ENCODE measurements at places on chromosomes 11 and 22.

GRCh38 chr22:43957871-43958270, 2.6 kb downstream of the SAMM50 start:
- no peak for DNase-seq

GRCh38 chr11:117885777-117886176, 9.3 kb upstream of the FXYD6 start:
- no peak for DNase-seq

- DNase-seq, result no peak
These were observed 893.2 kb downstream of the BRD1 start for GRCh38 chr22:48934446-48934845.

GRCh38 chr11:113147249-113147648, 167.1 kb upstream of the TTC12 start:
- no peak for DNase-seq

- peak; percentile 5 for DNase-seq
These were observed 89.8 kb downstream of the APIP start for GRCh38 chr11:34826384-34826726.

DNA sequence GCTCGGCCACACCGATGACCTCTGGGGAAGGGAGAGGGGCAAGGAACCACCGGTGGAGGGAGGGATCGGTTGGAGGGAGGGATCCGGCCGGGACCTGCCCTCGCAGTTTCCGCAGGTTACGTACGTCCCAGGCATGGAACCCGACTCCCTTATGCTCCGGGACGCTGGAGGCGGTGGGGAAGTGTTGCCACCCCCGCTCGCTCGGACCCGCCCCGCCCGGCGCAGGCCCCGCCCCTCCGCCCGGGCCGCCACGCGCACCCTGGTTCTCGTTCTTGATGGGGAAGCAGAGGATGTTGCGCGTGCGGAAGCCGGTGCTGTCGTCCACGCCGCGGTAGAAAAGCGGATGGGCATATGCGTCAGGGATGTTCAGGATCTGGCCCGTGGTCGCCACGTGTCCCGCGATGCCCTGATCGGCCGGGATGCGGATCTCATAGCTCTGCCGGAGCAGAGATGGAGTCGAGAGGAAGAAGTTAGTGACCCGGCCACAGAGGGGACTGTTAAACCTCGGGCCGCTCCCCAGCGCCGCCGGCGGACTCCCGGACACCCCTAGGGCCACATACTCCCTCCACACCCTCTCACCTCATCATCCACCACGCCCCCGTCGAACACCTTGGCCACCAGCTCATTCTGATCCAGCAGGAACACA, 89.8 kb downstream of the PDE2A start:
- no peak for DNase-seq

DNA sequence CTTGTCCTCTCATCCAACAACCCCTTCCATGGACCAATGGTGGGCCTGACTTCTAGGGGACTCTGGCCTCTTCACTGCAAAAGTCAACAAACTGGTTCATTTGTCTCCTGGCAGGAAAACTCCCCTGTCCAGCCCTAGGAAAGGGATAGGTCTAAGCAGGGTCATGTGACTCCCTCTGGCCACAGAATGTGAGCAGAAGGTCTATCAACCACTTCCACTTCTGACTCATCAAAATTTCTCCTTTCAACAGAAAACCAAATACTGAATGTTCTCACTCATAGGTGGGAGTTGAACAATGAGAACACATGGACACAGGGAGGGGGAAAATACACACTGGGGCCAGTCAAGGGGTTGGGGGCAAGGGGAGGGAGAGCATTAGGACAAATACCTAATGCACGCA, 1.3 kb upstream of the ISX start:
- peak; percentile 88 for DNase-seq

DNA sequence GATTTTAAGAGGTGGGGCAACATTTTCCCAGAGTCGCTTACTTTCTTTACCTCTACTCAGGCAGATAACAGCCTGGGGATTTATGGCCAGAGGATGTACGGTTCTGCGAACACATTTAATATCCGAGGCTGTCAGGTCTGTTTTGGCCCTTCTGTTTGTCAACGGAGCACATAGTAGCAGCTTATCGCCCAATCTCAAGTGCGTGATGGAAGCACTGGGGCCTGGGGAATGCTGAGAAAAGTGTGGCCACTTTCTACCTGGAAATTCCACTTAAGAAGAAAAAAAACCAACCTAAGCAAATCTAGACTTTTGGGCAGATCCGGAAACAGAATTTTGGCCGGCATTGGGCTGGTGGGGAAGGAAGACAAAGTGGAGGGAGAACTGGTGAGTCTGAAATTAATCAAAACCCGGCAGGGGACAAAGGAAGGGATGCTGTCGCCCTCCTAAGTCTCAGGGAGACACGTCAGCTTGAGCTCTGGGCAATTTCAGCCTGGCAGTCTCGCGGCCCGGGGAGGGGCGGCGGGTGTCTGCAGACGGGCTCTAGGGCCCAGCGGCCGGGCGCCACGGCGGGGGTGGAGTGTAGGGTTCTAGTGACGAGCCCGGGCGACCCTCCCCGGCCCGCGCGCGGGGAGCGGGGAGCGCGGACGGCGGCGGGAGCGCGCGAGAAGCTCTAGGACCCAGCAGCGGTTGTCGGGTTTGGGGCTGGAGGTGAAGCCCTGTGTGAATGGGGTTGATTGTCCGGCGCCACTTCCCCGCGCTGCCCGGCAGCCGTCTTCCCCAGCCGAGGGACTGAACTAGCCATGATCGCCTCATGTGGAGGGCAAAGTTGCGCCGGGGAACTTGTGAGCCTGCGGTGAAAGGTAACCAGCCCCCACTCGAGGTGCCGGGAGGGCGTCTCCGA, at the start of gene AMOTL1:
TSS of gene AMOTL1 (plus strand) at position 656 of the 901 bp plus-strand sequence. CDS start at position 812, 156 bp downstream.
- DNase-seq, result no peak

- DNase-seq, result no peak
These were observed 131.9 kb downstream of the WNT7B start for GRCh38 chr22:45845076-45845487.

- no peak for DNase-seq
These were observed 10.7 kb upstream of the TXN2 start for GRCh38 chr22:36492109-36492508.

GRCh38 chr22:28348613-28349609, 330.7 kb downstream of the TTC28 start:
- DNase-seq, result no peak

GRCh38 chr11:8531312-8531711, 62.7 kb downstream of the STK33 start:
- no peak for DNase-seq

GRCh38 chr22:50398831-50399648, 55.9 kb downstream of the PPP6R2 start:
- DNase-seq, result no peak

DNA sequence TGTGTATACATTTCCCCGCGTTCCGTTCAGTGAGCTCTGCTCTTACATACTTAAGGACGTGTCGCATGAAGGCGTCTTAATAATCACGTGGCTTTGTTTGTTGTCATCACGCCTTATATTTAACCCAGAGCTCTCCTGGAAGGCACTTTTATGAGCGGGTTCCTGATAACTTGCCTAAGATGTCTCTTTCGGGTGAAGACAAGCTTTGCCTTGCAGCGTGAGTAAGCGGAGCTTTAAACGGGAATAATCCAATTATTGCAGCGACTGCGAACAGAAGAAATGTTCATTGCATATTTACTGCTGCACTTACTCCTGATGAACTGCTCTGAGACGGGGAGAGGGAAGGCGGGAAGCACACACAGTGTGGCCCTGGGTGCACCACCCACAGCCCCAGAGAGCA, 1128.2 kb downstream of the BRD1 start:
- no peak for DNase-seq

DNA sequence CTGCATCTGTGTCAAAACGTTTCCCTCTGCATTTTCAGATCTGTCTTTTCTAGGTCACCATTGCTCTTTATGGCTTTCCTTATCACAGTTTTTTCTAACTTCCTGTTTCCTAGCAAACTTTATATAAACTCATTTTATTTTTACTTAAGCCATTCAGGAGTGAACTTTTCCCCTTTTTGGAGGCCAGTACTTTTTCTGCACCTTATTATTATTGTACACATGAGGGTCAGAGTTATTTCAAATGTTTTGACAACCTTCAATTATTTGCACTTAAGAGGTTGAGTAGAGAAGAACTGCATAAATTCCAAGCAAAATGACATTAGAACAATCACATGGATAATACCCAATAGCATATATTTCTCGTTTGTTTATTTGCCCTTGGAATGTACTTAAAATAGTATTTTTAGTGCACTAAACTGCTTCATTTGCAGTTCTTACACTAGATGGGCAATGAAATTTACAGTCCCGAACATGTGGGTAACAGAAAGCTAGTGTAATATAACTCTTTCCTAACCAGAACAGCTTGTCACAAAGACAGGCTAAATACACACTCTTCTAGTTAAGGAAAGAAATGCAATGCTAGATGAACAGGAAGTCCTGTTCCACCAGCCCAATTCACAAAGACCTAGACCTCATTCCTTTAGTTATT, 79.5 kb downstream of the UBASH3B start:
- no peak for DNase-seq

GRCh38 chr11:111063726-111064517, 181.6 kb upstream of the POU2AF2 start:
- no peak for DNase-seq

GRCh38 chr11:128512474-128512996, 74.8 kb downstream of the ETS1 start:
- DNase-seq, result no peak

- peak; percentile 88 for DNase-seq
These were observed 7.6 kb downstream of the MYO18B start for GRCh38 chr22:25749420-25750169.

GRCh38 chr11:60874421-60875365, 7.4 kb downstream of the ZP1 start:
- DNase-seq, result no peak

DNA sequence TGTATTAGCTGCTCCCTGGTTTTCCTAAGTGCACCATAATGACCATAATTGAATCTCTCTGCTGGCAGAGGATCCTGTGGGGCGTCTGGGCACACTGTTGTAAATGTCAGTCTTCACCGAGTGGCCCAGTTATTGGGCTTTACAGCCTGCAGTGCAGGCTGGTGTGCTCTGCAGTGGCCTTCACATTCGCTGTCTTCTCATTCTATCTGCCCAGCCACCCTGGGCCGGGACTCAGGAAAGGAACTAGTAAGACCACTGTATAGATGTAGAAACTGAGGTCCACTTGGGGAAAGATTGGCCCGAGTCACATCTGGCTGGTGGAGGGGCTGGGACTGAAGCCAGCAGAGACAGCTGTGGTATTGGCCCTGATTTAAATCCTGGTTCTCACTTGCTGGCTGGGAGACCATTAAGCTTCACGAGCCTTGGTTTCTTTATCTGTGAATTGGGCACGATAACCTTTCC, 49.3 kb downstream of the TSPAN18 start:
- no peak for DNase-seq

GRCh38 chr11:121435132-121435531, 17.0 kb upstream of the SORL1 start:
- no peak for DNase-seq

GRCh38 chr11:75733431-75734107, 15.9 kb downstream of the MOGAT2 start:
- peak; percentile 17 for DNase-seq

- peak; percentile 65 for DNase-seq
These were observed 10.0 kb upstream of the CD5 start for GRCh38 chr11:61092280-61092766.

- no peak for DNase-seq
These were observed 12.5 kb downstream of the KMT5B start for GRCh38 chr11:68200639-68201038.

DNA sequence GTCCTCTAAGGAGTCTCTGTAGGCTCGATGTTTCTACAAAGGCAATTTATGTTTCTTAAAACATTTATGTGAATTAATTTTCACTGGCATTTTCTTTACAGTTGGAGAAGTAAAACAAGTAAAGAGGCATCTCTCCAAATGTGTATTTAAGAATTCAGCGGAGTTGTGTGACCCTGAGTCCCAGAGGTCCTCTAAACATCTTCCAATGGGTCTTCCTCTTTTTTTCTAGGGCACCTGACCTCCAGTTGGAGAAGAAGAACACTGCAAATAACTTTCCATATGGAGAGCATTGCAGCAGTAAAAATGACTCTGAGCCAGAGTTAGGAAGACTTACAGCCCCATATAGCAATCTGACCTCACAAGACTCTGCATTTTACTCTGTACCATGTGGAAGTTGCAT, 480.5 kb upstream of the RAG2 start:
- DNase-seq, result no peak

DNA sequence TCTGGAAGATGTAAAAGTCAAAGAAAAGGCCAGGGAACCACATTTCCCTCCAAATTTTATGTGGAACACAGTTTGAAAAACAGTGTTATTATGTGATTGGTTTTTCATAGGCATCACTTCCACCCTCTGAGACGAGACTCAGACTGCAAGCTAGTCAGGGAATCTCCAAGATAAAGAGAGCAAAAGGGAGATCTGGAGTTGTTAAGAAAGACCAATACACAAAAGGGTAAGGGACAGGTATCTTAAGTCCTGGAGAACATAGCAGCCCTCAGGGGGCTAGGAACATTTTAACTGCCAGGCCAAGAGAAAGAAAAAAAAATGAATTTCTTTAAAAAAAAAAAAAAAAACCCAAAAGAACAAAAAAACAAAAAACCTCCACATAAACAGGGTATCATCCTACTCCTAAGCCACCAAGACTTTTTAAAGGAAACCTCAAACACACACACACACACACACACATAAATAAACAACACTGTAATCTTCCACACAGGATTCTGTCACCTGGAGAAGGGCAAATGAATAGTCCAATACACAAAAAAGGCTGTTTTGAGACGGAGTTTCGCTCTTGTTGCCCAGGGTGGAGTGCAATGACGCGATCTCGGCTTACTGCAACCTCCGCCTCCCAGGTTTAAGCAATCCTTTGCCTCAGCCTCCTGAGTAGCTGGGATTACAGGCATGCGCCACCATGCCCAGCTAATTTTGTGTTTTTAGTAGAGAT, 44.5 kb downstream of the CELF1 start:
- DNase-seq, result no peak

DNA sequence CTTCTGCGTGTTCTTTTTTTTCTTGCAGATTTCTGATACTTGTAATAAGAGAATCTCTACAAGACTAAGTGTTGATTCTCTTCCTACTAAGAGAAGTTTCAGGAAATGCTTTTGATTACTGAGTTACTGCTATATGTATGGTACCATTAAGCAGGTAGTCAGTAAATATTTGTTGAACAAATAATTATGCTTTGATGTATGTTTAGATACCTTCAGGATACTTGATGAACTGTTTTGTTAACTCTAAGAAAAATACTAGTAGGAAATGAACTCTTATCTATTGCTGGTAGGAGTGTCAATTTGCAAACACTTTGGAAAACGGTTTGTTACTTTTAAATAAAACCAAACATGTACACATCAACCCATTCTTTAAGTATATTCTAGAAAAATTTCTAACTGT, 90.6 kb downstream of the TMEM135 start:
- DNase-seq, result no peak

DNA sequence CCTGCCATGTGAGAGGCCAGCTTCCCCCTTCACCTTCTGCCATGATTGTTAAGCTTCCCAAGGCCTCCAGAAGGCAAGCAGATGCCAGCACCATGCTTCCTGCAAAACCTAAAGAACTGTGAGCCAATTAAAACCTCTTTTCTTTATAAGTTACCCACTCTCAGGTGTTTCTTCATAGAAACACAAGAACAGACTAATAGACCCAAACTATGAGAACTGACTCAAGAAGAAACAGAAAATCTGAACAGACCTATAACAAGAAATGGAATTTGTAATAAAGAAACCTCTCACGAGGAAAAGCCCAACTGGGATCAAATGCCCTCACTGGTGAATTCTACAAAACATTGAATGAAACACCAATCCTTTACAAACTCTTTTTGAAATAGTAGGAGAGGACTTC, 12.0 kb downstream of the NPAT start:
- no peak for DNase-seq

All from GM12865 (cell line).